Suppressor macrophage (primary cell): ENCODE measurements at places on chromosomes 1 and 21.

DNA sequence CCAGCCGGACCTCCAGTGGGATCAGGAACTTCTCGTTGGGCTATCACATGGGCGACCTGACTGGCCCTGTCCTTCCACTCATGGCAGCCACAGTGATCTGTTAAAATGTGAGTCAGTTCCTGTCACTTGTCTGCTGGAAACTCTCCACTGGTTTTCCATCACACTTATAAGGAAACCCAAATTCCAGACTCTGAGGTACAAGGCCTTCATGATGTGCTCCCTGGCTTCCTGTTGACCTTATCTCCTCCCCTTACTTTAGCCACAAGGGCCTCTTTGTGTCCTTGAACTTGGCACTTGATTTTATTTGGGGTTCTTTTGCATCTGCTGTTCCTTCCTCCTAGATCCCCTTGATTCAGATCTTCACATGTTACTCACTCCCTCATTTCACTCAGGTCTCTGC is 96.8 kb downstream of the TENT5C start:
- no peak for DNase-seq

- DNase-seq: no peak
Measured at GRCh38 chr1:92277105-92277723, 21.6 kb downstream of the GLMN start.

DNA sequence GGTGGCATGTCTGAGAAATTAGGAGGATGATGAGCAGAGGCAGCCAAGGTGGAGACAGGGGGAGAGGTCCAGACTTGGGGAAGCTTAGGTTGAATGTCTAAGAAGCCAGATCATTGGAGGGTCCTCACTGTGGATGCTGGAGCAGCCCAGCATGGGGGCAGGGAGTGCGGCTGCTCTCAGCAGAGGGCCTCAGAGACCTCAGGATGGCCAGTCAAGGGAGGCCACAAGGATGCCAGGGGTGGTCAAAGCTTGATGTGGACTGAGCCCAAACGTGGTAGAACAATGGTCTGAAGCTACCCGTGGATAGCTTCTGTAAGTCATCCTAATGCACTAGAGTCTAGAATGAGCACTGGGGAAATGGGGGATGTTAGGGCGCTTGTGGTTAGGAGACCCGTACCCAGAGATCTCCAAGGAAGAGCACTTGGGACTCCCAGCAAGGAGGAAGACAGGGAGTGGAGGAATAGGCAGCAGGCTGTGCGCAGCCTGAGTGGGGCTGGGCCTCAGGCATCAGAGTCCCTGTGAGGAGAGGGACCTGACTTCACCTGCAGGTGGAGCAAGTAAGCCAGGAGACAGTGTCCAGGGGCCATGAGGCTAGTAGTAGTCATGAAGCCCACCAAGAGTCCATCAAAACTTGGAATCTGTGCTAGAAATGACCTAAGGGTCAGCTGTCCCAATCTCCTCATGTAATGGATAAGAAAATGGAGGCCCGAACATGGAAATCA is 4.3 kb upstream of the S100A9 start:
- DNase-seq: peak; percentile 24

DNA sequence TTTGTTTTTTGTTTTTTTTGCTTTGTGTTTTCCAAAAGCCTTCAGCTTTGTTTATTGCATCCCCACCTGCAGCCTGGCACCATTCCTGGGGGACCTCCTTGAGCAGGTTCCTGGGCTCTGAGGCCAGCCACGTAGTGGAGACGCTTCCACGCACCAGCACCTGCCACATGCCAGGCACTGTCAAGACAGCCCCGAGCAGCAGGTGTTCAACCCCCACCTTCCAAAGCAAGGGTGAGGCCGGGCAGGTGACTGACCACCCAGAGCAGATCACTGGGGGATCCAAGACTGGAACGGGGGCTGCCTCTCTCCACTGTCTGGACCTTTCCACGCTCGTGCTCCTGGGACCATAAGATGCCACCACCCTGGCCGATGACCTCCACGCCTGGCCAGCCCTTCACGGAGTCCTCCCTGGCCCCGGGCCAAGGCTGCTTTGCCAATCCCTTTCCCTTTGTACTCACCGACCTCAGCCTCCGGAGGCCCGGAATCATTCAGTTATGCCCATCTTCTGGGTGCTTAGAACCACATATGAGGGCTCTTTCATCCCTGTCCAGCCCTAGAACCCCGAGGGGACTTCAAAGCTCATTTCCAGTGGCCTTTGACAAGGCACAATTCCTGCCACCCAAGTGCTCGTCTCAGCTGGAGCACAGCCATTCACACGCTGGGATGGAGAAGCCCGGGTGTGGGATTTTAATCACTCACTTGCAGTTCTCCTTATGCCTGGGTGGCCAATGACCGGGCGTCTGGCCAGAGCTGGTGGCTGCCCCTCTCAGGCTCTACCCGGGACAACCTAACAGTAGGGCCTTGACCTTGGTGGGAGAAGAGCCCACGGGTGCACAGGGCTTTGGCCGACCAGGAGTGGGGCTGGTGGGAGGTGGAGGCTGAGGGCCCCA is 330.8 kb downstream of the NPHP4 start:
- DNase-seq: no peak

DNA sequence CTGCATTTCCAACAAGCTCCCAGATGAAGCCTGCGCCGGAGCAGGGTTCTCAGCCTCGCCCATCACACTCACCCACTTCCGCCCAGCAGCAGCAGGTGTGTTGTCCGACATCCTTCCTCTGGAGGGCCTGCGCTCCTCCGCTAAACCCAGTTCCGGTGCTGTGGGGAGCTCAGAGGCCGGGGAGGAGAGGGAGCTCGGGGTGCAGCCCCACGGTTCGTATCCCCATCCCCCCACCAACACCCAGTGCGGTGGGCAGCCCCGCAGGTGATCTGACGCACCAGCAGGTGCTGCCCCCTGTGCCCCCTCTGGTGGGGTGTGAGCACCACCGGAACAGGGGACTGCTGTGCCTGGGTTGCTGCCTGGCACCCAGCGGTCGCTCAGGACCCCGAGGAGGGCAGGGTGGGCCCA is 3.4 kb upstream of the PEX10 start:
- DNase-seq: no peak

DNA sequence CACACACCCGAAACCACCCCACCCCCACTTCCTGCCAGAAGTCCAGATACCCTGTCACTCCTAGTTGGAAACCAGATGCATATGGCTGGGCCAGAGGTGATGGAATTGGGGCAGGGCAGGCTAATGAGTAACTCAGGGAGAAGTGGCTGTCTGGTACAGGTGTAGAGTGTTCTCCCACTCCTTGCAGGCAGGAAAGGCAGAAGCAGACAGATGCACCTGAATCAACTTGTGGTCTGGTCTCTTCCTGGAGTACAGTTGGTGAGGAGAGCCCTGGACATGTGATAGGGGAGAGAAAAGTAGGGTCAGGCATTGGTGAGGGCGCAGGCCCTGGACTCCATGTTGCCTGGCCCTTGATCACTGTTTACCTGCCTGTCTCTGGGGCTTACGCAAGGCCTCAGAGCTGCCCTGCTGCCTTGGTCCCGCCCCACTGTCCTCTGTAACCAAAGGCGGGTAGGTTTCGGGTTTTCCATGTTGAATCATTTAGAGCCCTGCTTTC is 2.5 kb downstream of the CGN start:
- peak; percentile 27 for DNase-seq

DNA sequence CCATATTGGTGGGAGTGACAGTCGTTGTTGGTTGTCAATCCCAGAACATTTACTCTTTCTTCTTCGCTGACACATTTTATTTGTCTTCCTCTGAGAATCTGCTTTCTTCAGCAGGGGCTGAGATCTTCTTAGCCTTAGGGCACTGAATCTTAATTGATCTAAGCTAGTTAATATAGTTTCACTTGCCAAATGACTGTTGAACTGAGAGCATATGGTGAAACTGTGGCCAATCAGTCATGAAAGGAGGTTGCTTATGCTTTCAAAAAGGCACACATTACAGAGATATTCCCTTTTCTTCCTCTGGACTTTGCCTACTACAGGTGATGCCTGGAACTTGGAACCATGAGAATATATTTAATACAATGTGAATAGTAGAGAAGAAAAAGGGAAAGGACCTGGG is 60.0 kb upstream of the KIAA0040 start:
- DNase-seq: no peak

- DNase-seq: no peak
Measured at GRCh38 chr21:16912075-16912474, 600.8 kb upstream of the CXADR start.

DNA sequence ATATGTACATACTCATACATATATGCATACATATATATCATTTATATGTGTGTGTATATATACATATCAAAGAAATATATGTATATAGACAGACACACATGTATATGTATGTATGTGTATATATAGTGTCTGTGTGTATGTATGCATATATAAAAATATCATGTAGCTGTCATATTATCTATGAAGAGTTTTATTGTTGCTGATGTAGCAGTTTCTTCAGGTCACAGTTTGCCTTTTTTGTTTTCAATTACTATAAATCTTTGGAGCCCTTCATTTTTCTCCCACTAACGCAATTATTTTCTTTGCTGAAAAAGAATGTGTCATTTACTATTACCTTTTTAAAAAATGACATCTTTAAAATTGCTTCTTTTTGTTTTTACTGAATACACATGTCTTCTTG is 904.5 kb downstream of the PLA2G4A start:
- no peak for DNase-seq

- no peak for DNase-seq
Measured at GRCh38 chr1:55323760-55324159, 108.6 kb upstream of the USP24 start.

DNA sequence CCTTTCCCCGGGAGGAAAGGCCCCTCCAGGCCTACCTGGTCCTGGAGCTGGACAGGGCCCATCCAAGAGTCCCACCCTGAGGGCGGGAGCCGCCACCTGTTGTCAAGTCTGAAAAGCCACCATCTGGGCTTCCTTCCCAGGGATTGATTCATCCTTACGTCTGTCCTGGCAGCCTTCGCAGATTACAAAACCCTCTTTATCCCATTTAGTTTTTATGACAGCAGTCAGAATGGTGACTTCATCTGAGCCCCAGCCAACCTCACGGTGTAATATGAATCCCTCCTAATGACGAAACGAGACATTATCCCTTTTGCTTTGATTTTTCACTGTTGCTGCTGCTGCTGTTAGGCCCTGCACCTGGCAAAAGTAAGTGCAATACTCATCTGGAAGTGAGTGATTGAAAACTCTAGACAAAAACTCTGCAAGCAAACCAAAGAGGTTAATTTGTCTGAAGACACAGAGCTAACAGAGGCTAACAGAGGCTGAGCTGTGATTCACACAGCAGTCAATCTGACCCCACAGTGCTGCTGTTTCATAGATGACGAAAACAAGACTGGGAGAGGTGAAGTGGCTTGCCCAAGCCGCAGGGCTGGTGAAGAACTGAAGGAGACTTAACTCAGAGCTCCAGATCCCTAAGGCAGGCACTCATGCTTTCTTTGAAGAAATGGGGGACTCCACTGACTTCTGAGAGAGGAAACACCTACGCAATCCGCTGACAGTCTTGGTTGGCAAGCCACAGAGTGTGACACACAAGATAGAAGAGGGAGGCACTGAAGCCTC is 30.0 kb upstream of the S100A7 start:
- peak; percentile 62 for DNase-seq

DNA sequence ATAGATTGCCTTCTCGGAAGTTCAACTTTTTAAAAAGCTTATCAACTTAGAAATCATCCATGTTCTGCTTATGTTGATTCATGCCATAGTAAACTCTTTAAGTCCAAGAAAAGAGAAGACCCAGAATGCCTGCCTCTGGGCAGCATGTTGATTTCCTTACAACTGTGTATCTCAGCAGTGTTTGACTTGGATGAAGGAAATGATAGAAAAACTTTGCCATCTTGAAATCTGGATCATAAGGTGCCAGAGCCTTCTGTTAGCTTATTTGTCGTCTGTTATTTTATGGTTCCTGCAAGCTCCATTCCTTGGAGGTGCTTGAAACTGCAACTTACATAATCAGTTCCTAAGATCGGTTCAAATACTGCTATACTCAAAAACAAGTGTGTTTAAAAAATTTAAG is 124.5 kb downstream of the ATP5PO start:
- no peak for DNase-seq

- no peak for DNase-seq
Measured at GRCh38 chr1:87956750-87957149, 628.1 kb downstream of the LMO4 start.

DNA sequence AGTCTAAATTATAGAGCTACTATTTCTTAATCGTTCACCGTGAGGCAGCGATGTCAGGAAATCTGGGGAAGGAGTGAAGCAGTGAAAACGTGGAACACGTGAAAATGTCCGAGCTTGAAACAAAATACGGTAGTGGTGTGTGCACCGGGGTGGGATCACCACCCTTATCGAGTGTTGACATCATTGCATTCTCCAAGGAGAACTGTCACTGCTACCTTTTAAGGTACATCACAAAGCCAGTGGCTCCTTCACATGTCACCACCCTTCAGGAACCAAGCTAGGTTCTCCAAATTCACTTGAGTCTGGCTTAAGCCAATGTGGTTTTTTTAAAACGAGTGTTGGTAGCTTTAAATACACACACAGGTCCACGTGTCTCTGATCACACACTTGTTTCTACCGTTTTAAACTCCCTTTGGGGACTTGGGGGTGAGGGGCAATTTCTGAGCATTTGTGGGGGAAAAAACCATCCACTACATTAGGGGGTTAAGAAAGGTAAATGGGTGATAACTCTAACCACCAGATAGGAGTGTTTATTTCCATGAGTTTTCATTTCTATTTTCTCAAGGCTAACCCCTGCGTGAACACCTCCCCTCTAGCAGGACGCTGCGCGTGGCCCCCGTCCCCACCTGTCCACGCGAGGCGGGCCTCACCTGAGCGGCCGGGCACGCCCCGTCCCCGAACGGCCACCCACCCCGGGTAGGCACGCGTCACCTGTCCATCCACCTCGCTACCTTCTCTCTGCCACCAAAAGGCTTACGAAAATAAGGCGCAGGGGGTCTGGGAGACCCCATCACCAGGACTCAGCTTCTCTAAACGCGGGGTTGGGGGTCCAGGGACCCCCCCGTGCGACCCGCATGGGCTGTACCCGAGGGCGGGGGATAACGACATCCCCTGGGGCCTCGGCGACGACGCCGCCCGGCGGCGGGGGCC is 978 bp downstream of the PRDM15 start:
- peak; percentile 45 for DNase-seq

GRCh38 chr1:31795096-31795675 is 20.6 kb downstream of the SPOCD1 start:
- no peak for DNase-seq

DNA sequence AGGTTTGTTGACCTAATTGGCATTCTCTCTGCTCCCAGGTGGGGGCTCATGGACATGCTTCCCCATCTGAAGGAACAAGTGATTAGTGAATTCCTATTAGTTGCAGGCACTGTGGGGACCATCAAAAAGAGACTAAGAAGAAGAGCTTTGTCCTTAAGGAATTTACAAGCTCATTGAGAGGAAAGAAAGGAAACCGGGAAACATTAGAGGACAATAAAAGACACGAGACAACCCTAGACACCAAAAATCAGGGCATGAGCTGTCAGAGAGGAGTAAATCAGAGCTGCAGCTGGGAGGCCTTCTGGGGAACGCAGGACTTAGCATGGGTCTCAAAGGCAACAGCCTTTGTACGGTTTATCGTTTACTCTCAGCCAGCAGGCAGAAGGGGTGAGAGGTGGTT is 45.1 kb downstream of the BACE2 start:
- DNase-seq: no peak

GRCh38 chr1:168454211-168454815 is 89.5 kb downstream of the XCL2 start:
- DNase-seq: no peak

- DNase-seq: no peak
Measured at GRCh38 chr1:228393268-228393701, 13.3 kb downstream of the TRIM11 start.

GRCh38 chr1:6208723-6209660 is 3.1 kb downstream of the RNF207 start:
- DNase-seq: peak; percentile 83

GRCh38 chr1:228882771-228883450 is 147.6 kb downstream of the RHOU start:
- DNase-seq: no peak
